Stimulated activated CD8-positive, alpha-beta memory T cell treated with anti-CD3 and anti-CD28 coated beads, Interleukin-4, amount 100 ng/mL, for 1 hour (primary cell): ENCODE measurements at places on chromosomes 1 and 21.
A peak's percentile ranks its signal among the peaks of the same experiment; 100 is the strongest.

DNA sequence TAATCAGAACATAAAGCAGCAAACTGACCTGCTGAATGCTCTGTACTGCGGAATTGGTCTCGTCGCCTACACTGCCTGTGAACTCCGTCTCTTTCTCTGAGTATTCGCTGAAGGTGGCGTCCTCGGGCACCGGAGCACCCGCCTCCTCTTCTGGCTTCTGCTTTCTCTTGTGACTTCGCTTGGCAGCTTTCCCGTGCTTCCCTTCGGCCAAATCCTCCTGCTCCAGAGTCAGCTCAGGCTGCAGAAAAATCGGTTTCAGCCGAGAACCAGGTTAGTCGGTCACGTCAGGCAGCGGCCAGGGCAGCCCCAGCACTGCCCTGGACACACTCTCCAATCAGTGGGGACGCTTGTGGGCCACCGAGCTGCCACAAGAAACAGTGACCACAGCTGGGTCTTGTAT is 35.8 kb upstream of the RIPK4 start:
- no peak for DNase-seq

DNA sequence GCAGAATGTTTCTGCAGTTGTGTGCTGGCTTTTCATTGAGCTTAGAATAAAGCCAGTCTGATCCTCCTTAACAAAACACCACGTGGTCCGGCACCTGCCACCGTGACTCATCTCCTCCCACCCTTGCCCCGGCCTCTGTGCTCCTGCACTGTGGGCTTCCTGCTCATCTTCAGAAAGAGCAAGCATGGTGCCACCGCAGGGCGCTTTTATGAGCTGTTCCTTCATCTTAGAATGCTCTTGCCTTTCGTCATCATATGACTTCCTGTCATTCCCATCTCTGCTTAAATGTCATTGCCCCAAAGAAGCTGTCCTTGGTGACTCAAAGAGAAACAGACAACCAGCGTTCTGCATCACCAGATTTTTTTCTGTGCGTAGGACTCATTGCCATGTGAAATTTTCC is 117.8 kb downstream of the HHAT start:
- peak; percentile 35 for DNase-seq

DNA sequence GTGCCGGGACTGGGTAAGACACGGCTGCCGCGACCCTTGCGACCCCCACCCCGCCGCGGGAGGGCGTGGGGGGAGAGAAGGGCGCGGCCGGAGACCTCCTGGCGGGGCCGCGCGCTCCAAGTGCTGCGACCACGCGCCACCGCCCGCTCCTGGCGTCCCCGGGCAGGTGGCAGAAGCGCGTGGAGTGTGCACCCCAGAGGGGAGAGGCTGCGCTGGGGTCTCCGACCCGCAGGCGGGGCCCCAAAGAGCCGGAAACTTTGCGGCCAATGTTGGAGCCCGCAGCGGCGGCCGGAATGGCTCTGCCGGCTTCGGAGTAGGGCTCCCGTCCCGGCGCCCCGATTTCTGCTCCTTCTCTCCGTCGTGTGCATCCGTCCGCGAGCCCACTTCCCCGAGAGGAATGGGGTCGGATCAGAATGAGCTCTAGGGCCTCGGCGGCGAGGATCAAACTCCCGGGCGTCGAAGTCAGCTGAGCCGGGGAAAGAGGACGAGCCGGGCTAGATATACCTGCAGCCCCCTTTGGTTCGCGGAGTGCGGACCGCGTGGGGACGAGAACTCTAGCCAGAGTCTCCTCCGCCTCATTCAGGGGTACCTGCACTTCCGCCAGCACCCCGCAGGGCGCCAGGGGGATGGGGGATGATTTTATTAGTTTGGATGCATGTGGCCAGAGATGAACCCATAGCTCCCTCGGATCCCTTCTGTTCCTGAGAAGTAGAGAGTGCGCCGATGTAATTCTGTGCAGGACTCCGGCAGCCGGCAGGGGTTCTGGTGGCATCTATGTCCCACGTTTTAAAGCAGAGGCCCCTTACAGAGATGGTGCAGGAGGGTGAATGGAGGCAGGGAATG is 751 bp downstream of the STUM start:
- DNase-seq, result no peak

DNA sequence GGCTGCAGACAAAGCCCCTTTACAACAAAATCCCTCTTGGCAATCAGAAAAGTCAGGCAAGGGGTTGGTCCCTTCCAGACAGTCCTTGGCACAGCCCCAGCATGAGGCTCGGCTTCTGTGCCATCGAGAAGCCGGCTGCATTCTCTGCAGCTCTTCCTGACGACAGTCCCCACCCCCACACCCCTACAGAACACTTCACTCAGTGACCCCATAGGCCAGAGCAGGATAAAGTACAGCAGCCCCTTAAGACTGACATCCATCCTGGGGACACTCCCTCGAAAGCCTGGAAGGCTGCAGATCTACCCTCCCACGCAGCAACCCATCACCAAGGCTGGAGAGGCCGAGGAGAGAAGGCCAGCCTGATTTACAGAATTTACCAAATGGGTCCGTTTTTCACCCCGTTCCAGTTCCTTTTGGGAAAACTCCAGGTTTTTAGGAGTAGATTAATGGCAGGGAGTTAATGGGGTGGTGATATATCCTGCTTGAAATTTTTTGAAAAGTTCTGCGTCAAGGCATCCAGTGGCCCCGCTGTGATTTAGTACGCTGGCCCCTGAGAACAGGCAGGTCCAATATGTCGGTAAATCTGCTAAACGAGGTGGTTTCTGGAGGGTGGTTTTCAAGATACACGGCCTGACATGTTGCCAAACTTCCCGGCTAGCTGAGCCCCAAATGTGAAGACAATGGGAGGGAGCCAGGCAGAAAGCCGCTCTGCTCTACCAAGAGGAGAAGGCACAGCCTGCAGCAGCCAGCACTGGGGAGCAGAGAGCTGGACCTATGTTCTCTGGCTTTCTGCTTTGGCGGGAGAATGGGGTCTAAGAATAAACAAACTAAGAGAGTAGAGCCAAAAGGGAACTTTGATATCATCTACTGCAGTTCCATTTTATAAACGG is 81.7 kb downstream of the SSBP3 start:
- no peak for DNase-seq

- DNase-seq, result no peak
Measured at GRCh38 chr1:196593955-196594354, 14.3 kb downstream of the KCNT2 start.

GRCh38 chr1:53473463-53473862 is 14.3 kb downstream of the DMRTB1 start:
- DNase-seq, result no peak

GRCh38 chr1:182652933-182653332 is 31.5 kb downstream of the RGS8 start:
- no peak for DNase-seq
